ENCODE measurements at places on chromosomes 7 and 10. TPM values are rescaled to one million over a fixed set of nuclear protein-coding genes. Genes with fewer than 3 reads are reported as not detected.

Gene GPR15LG
- not detected for total RNA-seq

- H3K27me3 ChIP-seq, result no peaks in the 10 kb centered on the region
- no peak for DNase-seq
- H3K4me1 ChIP-seq, result no peaks in the 10 kb centered on the region
- no peaks in the 10 kb centered on the region for H3K36me3 ChIP-seq
- H3K27ac ChIP-seq, result no peak overlapping the region
Measured at GRCh38 chr7:50317697-50318669, 13.5 kb downstream of the IKZF1 start.

GRCh38 chr10:122122493-122122892 lies 133.5 kb downstream of the TACC2 start:
- H3K27ac ChIP-seq, result peak overlapping the region; percentile 99
- DNase-seq, result no peak
- H3K4me1 ChIP-seq, result no peaks in the 10 kb centered on the region
- H3K36me3 ChIP-seq, result no peaks in the 10 kb centered on the region
- H3K4me3 ChIP-seq, result no peak overlapping the region

Gene STEAP2
- 167 TPM for total RNA-seq

DNA sequence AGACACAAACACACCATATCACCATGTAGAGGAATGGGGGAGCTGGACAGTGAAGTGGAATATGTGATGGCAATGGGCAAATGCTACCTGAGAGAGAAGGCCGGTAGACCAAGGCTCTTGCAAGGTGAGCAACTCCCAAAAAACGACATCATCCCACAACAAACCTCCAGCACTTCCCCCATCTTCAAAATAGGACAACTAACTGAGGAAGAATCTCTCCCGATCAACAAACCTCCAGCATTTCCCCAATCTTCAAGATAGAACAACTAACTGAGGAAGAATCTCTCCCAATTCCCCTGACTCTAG lies 387.2 kb downstream of the PARD3 start:
- H3K27me3 ChIP-seq, result no peaks in the 10 kb centered on the region
- no peaks in the 10 kb centered on the region for H3K36me3 ChIP-seq
- DNase-seq, result no peak
- no peak overlapping the region for H3K27ac ChIP-seq

Gene CYP3A7
- not detected for total RNA-seq

Gene DNAH11
- total RNA-seq, result 13.3 TPM

- no peak overlapping the region for H3K4me3 ChIP-seq
- no peak for DNase-seq
- no peak overlapping the region for H3K27ac ChIP-seq
- no peaks in the 10 kb centered on the region for H3K36me3 ChIP-seq
- H3K27me3 ChIP-seq, result no peaks in the 10 kb centered on the region
- no peaks in the 10 kb centered on the region for H3K4me1 ChIP-seq
Measured at GRCh38 chr10:50999163-50999562, 75.1 kb upstream of the PRKG1 start.

DNA sequence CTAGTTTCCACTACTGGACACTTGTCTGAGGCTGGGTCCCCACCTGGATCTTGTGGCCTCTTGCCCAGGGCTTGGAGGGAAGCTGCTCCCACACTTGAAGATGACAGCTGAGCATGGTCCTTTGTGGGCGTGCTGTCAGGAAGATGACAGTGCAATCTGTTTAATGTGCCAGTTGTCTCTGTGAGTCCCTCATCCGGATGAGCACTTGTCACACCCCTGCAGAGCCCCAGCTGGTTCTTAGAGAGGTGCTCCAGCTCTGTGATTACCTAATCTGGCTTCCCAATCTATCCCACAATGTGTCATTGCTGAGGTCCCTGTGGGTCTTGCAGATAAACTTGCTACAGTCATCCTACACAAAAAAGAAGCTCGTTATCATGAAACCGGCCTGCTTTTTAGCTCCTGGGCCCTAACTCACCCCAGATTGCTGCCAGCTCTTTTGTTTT lies 34.8 kb upstream of the CCSER2 start:
- H3K27me3 ChIP-seq, result no peaks in the 10 kb centered on the region
- H3K4me3 ChIP-seq, result no peak overlapping the region
- H3K27ac ChIP-seq, result no peak overlapping the region
- H3K36me3 ChIP-seq, result no peaks in the 10 kb centered on the region
- H3K4me1 ChIP-seq, result no peaks in the 10 kb centered on the region

Gene EPHB6
- total RNA-seq, result 122 TPM

Gene SAP25
- 19.5 TPM for total RNA-seq

DNA sequence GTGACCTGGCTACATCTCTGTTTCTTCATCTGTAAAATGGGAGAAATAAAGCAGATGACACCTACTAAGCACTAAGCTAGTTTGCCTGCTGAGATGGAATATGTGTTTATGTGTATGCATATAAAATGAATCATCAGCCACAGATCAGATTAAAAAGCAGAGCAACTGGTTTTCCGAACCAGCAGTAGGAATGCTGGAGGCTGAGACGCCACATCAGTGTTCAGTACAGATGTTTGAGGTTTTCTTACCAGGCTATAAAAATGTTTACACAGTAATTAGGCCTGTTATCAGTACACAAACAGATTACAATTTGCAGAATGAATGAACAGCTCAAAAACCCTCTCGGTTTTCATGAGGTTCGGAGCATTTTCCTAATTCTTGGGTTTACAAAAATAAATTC lies 85.8 kb downstream of the CALN1 start:
- no peak for DNase-seq
- H3K36me3 ChIP-seq, result no peaks in the 10 kb centered on the region
- H3K27me3 ChIP-seq, result no peaks in the 10 kb centered on the region
- H3K4me1 ChIP-seq, result no peaks in the 10 kb centered on the region

GRCh38 chr10:123634221-123634620 lies 31.9 kb upstream of the GPR26 start:
- no peak overlapping the region for H3K27ac ChIP-seq
- H3K4me3 ChIP-seq, result no peak overlapping the region

Gene CALCR
- total RNA-seq, result not detected

- no peaks in the 10 kb centered on the region for H3K4me1 ChIP-seq
- no peaks in the 10 kb centered on the region for H3K27me3 ChIP-seq
- no peak overlapping the region for H3K27ac ChIP-seq
- no peaks in the 10 kb centered on the region for H3K36me3 ChIP-seq
Measured at GRCh38 chr10:90847436-90847835, 10.4 kb downstream of the HTR7 start.

DNA sequence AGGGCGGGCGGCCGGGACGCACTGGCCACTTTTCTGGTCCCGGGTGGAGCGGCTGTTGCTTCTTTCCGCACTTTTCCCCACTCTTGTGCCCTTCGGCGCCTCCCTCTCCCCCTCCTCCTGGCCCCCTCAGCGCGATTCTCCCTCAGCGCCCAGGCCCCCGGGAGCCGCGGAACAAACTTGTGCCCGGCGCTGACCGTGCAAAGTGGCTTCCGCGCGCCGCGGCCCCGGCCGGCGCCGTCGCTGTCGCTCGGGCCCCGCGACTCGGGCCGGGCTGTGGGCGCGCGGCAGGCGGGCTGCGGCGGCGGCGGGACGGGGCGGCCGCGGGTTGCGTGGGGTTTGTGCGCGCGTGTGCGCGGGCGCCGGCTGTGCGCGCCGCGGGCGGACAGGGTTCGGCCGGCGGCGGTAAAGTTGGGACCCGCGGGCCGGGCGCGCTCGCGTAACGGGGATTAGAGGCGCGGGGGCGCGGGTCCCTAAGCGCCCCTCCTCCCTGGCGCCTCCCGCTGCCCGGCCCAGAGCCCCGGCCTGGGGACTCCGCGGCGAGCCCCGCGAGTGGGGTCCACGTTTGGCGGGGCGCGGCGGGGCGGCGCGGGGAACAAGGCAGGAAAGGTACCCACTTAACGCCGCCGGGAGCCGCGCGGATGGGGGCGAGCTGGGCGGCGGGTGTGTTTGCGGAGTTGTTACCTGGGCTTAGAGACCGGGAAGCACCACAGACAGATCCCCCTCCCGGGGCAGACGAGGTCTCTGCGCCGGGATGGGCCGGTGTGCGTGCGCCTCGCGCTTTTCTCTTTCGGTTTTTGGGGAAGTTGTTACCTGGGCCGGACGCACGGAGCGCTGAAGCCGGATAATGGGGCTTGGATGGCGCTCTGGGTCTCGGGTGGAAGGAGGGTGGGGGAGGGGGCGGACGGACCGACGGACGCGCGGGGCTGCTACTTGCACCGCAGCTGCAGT lies 860 bp downstream of the ZEB1 start:
- peak overlapping the region; percentile 88 for H3K27ac ChIP-seq
- H3K4me1 ChIP-seq, result no peaks in the 10 kb centered on the region
- H3K4me3 ChIP-seq, result peak overlapping the region; percentile 81
- H3K36me3 ChIP-seq, result no peaks in the 10 kb centered on the region
- H3K27me3 ChIP-seq, result no peaks in the 10 kb centered on the region

Gene FOXK1
- total RNA-seq, result 47.5 TPM

Gene COL17A1
- total RNA-seq, result 19.1 TPM

DNA sequence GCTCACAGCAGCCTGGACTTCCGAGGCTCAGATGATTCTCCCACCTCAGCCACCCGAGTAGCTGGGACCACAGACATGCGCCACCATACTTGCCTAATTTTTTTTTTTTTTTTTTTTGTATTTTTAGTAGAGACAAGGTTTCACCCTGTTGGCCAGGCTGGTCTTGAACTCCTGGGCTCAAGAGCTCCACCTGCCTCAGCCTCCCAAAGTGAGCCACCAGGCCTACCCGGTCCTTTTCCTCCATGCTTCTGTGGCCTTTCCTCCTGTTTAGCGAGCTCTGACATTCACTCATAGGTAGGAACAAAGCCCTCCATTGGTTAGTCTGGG lies 50.1 kb upstream of the SRPK2 start:
- H3K4me1 ChIP-seq, result no peaks in the 10 kb centered on the region
- no peaks in the 10 kb centered on the region for H3K27me3 ChIP-seq
- no peaks in the 10 kb centered on the region for H3K36me3 ChIP-seq
- H3K27ac ChIP-seq, result no peak overlapping the region
- no peak for DNase-seq

DNA sequence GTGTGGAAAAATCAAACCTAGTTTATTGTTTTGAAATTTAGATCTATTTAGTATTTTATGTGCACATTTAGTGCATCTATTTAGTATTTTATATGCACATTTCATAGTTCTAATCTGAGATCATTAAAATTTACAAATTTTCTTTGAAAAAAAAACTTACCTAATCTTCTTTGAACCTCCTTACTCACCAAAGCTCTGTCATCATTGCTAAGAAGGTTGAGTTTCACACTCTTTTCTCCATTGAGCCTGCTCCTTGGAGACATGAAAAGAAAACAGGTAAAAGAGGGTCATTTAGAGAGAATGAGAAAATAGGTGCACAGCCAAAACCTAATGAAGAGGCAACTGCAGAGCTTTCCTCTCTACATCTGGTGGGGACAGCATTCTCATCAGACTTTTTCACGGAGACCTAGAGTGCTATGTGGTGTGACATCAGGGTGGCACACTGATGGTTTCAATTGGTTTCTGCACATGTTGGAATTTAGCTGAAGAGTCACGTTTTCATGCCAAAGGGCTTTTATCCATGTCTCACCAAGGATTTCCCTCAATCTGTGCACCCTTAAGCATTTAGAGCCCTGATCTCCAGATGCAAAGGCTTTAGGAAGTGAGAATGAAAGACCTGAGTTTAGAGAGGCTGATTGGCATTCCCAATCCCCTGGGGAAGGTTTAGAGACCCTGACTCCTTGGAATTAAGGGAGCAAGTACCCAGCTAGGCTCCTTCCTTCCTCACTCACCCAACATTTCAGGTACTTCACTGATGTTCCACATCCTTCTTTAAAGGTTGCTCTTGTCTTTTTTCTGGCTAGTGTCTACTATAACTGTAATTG lies 89.2 kb upstream of the CAPZA2 start:
- DNase-seq, result no peak
- H3K27ac ChIP-seq, result no peak overlapping the region
- H3K27me3 ChIP-seq, result no peaks in the 10 kb centered on the region
- no peak overlapping the region for H3K4me3 ChIP-seq
- no peaks in the 10 kb centered on the region for H3K4me1 ChIP-seq

Gene CCM2
- total RNA-seq, result 30.0 TPM

DNA sequence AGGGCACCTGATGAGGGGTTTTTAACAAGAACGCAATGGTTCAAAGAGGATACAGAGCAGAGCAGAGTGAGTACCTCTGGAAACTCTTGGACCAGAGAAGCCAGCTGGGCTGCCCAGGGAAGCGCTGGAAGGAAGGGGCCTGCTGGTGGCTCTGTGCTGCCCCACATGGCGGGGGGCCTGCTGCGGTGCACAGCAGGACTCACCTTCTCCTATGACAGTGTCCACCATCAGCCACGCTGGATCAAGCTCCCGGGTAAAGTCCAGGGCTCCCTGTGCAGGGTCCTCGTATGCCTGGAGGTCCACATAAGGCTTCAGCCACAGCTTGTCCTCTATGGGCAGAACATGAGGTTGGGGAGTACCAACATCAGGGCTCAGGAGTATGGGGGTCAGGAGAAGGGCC lies 12.5 kb downstream of the EPHA1 start:
- H3K4me3 ChIP-seq, result no peak overlapping the region
- no peak for DNase-seq
- H3K27ac ChIP-seq, result no peak overlapping the region
- no peaks in the 10 kb centered on the region for H3K27me3 ChIP-seq
- H3K36me3 ChIP-seq, result no peaks in the 10 kb centered on the region
- H3K4me1 ChIP-seq, result no peaks in the 10 kb centered on the region

DNA sequence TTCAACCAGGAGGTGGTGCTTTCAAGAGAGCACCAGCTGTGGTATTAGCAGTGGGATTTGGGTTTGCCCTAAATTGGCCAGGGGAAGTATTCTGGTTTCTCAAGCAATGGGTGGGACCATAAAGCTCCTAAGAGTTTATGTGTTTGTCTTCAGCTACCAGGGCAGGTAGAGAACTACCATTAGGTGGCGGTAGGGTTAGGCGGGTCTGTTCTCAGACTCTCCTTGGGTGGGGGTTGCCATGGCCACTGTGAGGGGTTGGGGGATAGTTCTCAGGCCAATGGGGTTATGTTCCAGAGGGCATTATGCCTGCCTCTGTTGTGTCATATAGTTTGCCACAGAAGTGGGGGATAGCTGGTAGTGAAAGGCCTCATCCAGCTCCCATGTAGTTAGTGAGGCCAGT lies 47.7 kb upstream of the BICC1 start:
- H3K4me1 ChIP-seq, result no peaks in the 10 kb centered on the region
- no peaks in the 10 kb centered on the region for H3K27me3 ChIP-seq
- H3K36me3 ChIP-seq, result no peaks in the 10 kb centered on the region

Gene CYP2C19
- total RNA-seq, result not detected

Gene FBXO24
- 2.3 TPM for total RNA-seq

GRCh38 chr10:93069245-93069561 lies 4.5 kb upstream of the CYP26A1 start:
- peaks cover 3% of the 10 kb centered on the region for H3K4me1 ChIP-seq
- H3K4me3 ChIP-seq, result no peak overlapping the region
- H3K27me3 ChIP-seq, result peaks cover 40% of the 10 kb centered on the region
- no peak overlapping the region for H3K27ac ChIP-seq
- no peaks in the 10 kb centered on the region for H3K36me3 ChIP-seq

Gene GPR85
- 0.50 TPM for total RNA-seq

DNA sequence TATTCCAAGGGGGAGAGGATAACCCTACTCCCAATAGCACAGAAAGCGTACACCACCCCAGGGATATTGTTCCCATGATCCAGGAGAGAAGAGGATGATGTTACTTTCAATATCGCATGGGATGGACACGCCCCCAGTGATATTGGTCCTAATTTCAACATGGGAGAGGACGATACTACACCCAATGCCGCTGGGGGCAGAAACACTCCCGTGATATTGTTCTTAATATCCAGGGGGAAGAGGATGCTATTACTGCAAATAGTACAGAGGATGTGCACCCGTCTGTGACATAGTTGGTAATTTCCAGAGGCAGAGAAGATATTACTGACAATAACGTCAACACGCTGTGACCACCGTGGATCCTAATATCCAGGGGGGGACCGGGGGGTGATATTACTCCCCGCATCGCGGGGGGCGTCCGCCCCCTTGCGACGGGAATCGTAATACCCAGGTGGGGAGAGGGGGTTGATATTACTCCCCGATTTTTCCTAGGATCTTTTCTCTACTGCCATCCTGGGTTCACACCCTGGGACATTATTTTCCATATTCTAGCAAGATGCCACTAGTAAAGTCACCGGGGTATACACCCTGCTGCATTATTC lies 16.6 kb downstream of the MEIG1 start:
- H3K36me3 ChIP-seq, result no peaks in the 10 kb centered on the region
- H3K4me1 ChIP-seq, result no peaks in the 10 kb centered on the region
- H3K27me3 ChIP-seq, result no peaks in the 10 kb centered on the region
- H3K4me3 ChIP-seq, result no peak overlapping the region
- no peak for DNase-seq
